ENCODE measurements at places on chromosomes 16 and 17. TPM values are rescaled to one million over a fixed set of nuclear protein-coding genes. Genes with fewer than 3 reads are reported as not detected.

METRN gene
- polyA plus RNA-seq = 42.9 TPM

C17orf100 gene
- 3.0 TPM for polyA plus RNA-seq

WFIKKN1 gene
- 0.30 TPM for polyA plus RNA-seq

WFDC1 gene
- polyA plus RNA-seq = 67.2 TPM

HOXB8 gene
- polyA plus RNA-seq = 1.2 TPM

KCTD19 gene
- polyA plus RNA-seq = 0.14 TPM

PNMT gene
- 9.3 TPM for polyA plus RNA-seq

GPR179 gene
- polyA plus RNA-seq = 0.04 TPM

SPIRE2 gene
- polyA plus RNA-seq = 6.4 TPM

KRTAP1-1 gene
- not detected for polyA plus RNA-seq

ACD gene
- 34.6 TPM for polyA plus RNA-seq

FBXW10B gene
- polyA plus RNA-seq = 0.52 TPM

CD68 gene
- polyA plus RNA-seq = 73.7 TPM

CTRL gene
- 0.91 TPM for polyA plus RNA-seq

HOXB5 gene
- polyA plus RNA-seq = 1.2 TPM

NPIPA8 gene
- 0.11 TPM for polyA plus RNA-seq

HCRT gene
- not detected for polyA plus RNA-seq

GRN gene
- polyA plus RNA-seq = 241 TPM

HES7 gene
- 0.24 TPM for polyA plus RNA-seq

JMJD8 gene
- 91.4 TPM for polyA plus RNA-seq

CACNG5 gene
- polyA plus RNA-seq = not detected

MLYCD gene
- polyA plus RNA-seq = 3.8 TPM

DPEP2 gene
- 2.5 TPM for polyA plus RNA-seq

CLEC19A gene
- not detected for polyA plus RNA-seq

DNAI2 gene
- 0.05 TPM for polyA plus RNA-seq

TSR3 gene
- polyA plus RNA-seq = 62.1 TPM

P2RX5 gene
- 1.0 TPM for polyA plus RNA-seq

UTS2R gene
- polyA plus RNA-seq = not detected

Data from urinary bladder (tissue), 4 donors.